ENCODE measurements at places on chromosomes 2 and 18.

- DNase-seq, result peak; percentile 31
These were observed 47.8 kb upstream of the NABP1 start for GRCh38 chr2:191629976-191630712.

GRCh38 chr18:5998907-5999306 lies 103.6 kb upstream of the TMEM200C start:
- DNase-seq, result no peak

DNA sequence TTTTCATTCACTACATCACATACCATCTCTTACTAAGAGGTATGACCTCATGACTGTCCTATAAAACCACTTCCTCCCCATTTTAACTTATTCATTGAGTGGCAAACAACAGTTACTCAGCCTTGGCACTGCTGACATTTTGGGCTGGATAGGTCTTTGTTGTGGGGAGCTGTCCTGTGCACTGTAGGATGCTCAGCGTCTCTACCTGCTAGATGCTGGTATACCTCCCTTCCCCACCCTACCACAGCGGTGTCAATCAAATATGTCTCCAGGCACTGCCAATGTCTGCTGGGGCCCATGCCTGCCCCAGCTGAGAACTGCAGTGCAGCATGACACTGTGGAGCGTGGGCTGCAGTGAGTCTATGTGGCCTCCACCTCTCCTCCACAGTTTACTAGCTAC lies 76.3 kb upstream of the MGAT4A start:
- DNase-seq, result no peak

GRCh38 chr2:238847841-238848690 lies at the start of gene TWIST2:
TSS of gene TWIST2 (plus strand) at chr2:238848085. CDS start at chr2:238848216, 131 bp downstream.
- DNase-seq, result peak; percentile 97

DNA sequence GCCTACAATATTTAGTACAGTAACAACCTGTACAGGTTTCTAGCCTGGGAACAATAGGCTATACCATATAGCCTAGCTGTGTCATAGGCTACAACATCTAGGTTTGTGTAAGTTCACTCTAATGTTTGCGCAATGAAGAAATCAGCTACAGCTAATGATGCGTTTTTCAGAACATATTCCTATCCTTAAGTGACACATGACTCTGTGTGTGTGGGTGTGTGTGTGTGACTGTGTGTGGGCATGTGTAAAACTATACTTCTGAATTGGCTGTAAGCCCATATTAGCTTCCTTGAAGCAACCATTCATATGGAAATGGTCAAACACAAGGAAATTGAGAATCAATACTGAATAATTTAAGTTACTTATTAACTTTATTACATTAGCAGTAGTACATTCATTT lies 120.8 kb upstream of the SULT1C3 start:
- no peak for DNase-seq

DNA sequence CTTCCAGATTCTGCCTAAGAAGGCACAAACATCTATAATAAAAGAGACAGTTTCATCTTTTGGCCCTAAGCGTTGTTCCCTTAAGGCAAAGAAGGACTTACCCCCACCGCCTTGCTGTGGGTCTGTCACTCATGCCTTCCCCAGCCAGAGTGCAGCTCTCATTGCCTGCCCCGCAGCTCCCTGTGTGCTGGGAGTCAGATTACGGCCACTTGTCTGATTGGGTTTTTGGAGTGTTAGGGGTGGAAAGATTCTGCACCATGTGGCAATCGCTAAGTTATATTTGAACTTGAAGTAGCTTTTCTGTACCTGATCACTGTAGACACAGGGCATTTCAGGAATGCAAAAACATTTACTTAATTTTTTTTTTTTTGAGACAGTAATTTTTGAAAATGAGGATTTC lies at the start of gene AQP4:
Gene AQP4, minus strand, starts transcription at position 151 of the 400 bp plus-strand sequence. Its CDS starts 18 bp downstream, at position 133.
- no peak for DNase-seq

- DNase-seq, result peak; percentile 85
These were observed 43.1 kb upstream of the ASAP2 start for GRCh38 chr2:9163306-9164111.

DNA sequence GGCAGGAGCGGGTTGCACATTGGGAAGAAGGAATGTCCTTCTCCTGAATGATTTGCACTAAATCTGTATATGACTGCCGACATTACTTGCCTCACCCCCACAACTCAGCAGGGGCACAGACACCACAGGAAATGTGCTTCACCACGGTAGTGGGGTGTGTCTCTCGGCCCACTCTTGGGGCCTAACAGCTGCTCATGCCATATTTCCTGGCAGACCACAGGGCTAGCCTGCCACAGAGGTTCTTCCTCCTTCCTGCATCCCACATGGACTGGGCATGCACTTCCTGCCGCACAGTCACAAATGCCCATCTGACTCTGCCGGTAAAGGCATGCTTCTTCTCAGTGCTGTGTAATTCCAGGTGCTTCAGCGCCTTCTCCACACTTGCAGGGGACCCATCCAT lies 10.3 kb upstream of the PAPOLG start:
- DNase-seq, result no peak

- no peak for DNase-seq
These were observed 223.1 kb downstream of the AGAP1 start for GRCh38 chr2:235716875-235717496.

Data from fibroblast of upper back skin (primary cell).